ENCODE measurements at places on chromosomes 13 and 19.

DNA sequence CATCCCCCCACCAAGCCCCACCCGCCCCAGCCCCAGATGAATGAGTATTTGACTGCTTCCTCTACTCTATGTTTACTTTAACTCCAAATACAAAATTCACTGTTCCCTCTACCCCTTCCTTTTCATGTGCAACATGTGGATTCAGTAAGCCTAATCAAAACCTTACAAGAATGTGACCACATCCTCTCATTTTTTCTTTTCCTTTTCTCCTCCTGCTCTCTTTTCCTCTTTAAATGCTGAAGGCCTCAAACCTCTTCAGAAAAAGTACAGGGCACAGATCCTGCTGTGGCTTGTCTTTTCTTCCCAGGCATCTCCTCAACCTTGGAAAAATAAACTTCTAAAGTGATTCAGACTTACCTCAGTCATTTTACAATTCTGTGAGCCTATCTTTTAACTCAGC, 119.0 kb downstream of the MYCBP2 start:
- DNase-seq, result no peak

GRCh38 chr13:44068169-44068568, 188.5 kb downstream of the LACC1 start:
- no peak for DNase-seq

DNA sequence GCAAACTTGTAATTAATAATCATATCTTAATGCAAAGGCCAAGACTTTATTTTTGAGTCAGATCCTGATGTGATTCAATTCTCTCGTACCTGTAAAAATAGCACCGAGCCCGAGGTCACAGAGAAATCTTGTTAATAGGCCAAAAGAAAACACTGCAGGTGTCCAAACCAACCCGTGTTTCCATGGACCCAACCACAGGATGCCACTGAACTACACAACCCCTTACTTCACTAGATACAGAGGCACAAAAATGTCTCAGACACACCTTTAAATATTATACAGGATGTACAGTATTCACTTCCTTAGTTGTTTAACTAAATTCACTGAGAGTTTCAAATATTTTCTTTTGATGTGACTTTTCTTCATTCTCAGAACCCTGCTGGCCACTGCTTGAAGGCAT, 530.9 kb downstream of the MYO16 start:
- DNase-seq, result no peak

- no peak for DNase-seq
Observed at GRCh38 chr13:30880151-30880855, 25.8 kb upstream of the MEDAG start.

GRCh38 chr13:99311137-99311536, 3.9 kb upstream of the GPR183 start:
- no peak for DNase-seq

- DNase-seq, result no peak
Observed at GRCh38 chr19:29598496-29598895, 7.6 kb upstream of the POP4 start.

- DNase-seq, result no peak
Observed at GRCh38 chr13:52827839-52828238, 20.6 kb downstream of the PCDH8 start.

DNA sequence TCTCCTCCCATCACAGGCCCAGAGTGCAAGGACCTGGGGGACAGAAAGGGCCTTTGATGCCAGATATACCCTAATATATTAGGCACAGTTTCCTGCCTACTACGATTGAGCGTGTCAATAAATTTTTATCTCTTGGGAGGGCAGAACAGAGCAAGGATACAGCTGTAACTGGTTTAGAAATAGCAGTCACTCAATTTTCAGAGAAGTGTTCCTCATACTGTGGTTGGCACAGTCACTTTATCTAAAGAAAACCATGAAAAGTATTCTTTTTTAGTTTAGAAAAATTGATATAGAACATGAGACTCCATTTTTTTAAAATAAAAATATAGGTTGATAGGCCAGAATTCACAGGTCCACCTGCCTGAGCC, 460 bp upstream of the ZNF155 start:
- DNase-seq, result no peak

DNA sequence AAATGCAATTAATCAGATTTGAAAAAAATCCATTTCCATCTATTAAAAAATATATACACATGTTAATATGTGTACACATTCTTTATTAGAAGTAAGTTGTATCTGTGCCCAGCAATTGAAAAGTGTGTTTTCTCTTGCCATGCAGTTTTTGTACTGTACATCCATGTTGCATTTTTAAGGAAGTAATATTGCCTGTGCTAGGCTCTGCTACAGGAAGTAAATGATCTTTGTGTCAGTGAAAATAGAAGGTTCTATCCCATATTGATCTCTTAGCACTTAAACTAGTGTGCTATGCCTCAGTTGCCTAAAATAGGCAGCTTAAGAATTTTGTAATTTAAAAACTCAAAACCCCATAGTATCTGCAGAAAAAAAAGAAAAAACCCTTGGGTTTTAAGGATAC, 122.5 kb downstream of the CDK8 start:
- no peak for DNase-seq

DNA sequence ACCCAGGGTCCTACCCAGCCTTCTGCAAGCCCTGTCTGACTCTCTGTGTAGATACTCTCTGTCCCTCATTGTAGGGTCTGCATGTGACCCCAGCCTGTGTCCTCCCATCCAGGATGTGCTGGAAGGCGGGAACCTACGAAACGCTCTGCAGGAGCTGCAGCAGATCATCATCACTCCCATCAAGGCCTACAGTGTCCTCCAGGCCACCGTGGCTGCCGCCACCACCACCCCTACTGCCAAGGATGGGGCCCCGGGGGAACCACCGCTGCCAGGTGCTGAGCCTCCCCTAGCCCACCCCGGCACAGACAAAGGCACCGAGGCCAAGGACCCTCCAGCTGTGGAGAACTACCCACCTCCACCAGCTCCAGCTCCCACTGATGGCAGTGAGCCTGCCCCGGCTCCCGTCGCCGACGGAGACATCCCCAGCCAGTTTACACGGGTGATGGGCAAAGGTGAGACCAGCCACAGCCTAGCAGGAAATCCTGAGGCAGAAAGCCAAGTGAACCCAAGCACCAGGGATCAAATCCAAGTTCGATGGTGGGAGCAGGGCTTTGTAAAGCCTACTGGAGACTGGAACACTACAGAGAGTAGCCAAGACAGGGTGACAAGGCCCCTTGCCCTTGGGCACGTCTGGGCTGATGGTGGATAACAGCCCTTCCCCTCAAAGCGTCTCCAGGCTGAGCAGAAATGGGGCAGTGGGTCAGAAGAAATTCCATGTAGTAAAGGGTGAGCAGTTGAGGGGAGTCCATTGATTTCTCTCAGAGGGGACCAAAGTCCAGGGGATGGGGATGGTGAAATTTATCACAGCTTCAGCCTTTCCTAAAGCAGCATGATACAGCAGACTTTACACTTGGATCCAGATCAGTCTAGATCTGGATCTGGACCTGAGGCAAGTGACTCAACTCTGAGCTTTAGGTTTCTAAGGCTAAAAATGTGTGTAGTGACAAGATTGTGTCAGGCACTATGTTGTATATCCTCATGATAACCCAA, 13.2 kb downstream of the PAF1 start:
- DNase-seq, result no peak

DNA sequence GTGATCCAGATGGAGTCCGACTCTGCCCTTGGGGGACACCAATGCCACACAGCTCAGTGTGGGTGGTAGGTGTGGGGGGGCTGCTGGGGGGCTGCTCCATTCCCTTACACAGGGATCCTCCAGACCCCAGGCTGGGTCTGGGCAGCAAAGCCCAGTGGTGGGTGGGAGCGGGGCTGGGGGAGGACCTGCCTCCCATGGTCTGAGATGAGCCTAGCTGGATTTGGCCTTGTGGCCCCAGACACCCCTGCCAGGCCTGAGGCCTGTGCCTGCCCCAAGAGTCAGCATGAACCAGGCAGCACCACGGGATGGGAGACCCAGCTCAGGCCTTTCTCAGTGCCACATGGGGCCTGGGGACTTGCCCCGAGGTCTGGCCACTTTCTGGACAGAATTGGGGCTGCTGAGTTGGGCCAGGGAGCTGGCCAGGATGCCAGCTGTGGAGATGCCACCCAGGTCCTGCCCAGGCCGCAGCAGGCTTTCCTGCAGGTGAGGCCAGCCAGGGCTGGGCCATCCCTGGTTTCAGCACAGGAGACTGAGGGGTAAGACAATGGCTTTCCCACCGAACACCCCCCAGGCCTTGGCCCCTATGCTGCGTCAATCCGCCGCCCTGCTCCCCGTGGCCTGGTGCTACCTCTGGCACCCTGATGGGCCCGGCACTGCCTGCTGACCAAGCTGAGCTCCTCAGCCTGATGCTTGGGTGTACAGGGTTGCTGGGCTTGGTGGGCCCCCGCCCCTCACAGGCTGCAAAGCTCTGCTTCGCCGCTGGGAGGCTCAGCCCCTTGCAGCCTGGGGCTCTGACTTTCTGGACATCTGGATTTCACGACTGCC, 24.2 kb downstream of the CEBPG start:
- no peak for DNase-seq

DNA sequence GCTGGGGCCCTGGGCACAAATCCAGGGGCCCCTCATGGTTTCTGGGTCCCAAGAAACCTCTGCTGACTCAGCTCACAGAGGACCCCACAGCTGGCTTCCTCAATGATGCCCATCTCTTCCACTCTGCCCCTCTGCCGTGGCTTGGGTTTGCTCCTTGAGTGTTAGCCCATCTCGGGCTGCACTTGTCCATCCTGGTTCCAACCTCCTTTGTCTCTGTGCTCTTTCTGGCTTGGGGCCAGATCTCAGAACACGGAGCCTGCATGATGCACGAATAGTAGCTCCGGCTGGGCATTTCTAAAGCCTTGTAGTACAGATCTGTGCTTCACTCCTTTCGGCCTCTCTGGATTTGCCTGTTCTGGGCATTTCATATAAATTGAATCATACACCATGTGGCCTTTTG, 53.8 kb downstream of the F2RL3 start:
- DNase-seq, result no peak

All from stimulated activated CD4-positive, alpha-beta T cell treated with anti-CD3 and anti-CD28 coated beads, Interleukin-4, amount 100 ng/mL, for 1 hour (primary cell).